ENCODE measurements at places on chromosomes 3 and 15.

- DNase-seq, result no peak
These were observed 120.0 kb downstream of the ATP1B3 start for GRCh38 chr3:141996437-141996836.

- DNase-seq, result no peak
These were observed 27.0 kb upstream of the MUC4 start for GRCh38 chr3:195838714-195839113.

- DNase-seq, result no peak
These were observed 221.1 kb upstream of the P2RY1 start for GRCh38 chr3:152613851-152614250.

- no peak for DNase-seq
These were observed 10.2 kb upstream of the PLXND1 start for GRCh38 chr3:129616713-129617112.

GRCh38 chr3:123620343-123620742, 35.5 kb upstream of the HACD2 start:
- DNase-seq, result no peak

DNA sequence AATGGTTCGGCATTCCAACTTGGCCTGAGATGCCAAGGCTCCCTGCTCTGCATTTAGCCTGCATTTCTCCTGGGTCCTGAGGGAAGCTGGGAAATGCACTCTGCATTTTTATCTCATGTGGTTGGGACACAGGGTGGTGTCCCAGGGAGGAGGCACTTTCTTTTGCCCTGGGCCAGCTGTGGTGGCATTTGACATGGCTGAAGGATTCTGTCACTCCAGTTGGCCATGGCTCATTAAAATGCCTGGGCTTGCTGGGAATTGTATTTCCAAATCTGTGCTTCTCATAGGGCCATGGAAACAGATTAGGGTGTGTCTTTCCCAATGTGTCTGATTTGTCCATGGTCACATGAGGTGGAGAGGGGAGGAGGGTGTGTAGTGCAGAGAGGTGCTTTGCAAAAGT, 128.3 kb upstream of the RGMA start:
- no peak for DNase-seq

DNA sequence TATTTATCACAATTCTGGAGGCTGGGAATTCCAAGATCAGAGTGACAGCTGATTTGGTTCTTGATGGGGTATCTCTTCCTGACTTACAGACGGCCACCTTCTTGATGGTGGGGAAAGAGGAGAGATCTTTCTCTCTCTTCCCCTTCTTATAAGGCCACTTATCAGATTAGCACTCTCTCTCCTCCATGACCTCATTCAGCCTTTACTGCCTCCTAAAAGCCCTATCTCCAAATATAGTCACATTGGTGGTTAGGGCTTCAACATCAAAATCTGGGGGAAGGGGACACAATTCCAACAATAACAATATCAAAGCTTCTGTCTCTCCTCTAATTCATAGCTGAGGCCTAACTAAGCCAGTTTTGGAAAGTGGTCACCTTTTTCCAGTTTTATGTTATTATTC, 91.7 kb upstream of the MBNL1 start:
- no peak for DNase-seq

DNA sequence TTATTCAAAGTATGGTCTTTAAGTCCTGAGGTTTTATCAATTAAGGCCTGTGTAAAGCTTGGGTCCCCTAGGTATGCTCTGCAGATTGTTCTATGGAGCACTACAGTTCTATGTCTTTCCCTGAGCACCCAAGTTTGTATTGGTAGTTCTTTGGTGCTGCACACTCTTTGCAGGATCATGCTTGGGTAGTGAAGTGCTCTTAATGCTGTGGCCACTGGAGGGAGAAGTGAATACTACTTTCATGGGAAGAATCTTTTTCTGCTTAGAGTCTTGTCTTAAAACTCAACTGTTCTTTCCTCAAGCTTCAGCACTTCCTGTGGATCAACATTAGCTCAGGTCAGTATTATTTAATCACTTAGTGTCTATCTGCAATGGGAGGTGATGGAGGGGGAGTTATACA, 93.6 kb upstream of the CFAP20DC start:
- no peak for DNase-seq
